Caco-2 (cell line): ENCODE measurements at places on chromosomes 6 and 20.

GRCh38 chr20:55596431-55596830 lies 408.9 kb downstream of the CBLN4 start:
- no peak for DNase-seq

- peak; percentile 80 for DNase-seq
Observed at GRCh38 chr20:1802385-1803060, 92.7 kb upstream of the SIRPA start.

DNA sequence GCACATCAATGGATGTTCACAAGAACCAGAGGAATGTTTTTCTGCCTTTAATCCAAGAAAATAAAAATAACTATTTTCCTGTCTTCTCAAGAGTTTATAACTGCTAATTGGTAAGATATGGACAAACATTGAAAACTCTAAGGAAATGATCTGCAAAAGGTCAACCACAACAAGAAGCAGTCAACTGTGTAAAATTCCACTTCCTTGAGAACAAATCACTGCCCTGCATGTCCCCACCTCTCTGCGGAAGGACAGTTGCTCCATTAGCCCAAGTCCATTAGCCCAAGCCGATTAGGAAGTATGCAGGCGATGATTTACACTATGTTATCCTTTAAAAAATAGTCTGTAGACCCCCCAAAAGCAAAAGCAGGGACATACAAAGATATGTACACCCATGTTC lies 27.6 kb downstream of the SLC22A23 start:
- no peak for DNase-seq

GRCh38 chr6:20021795-20022194 lies 184.6 kb downstream of the ID4 start:
- no peak for DNase-seq

DNA sequence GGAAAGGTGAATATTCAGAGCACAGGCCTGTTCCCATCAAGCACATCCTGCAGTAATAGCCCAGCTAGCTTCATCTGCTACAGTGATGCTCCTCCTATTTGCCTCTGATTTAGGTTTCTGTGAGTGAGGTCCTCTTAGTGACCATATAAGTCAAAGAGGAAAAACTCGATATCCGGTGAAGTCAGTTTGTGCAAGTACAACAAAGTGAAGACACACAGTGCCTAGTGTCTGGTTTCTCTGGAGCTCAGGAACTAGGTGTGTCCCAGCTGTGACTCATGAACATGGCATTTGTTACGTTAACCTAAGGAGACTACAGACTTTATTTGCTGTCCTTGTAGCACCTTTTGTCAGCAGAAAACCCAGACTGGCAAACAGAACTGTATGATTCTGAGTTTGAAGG lies 33.9 kb downstream of the EDN1 start:
- DNase-seq = peak; percentile 88

DNA sequence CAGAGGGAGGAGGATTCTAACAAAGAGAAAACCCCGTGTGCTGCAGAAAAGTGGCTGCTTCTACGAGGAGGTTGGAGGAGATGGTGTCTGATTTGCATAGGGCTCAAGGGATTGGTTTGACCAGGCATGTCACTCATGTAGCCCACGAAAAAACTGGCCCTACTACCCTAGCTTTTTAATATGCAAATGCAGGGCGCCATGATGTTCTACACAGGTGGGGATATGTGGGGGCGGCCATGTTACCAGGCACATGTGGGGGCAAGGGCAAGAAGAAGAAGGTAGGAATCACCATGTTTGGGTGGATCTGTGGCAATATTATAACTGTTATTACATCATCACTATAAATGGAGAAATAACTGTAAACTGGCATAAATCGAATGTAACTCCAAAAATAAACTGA lies 9.9 kb downstream of the KIAA1755 start:
- DNase-seq = no peak

DNA sequence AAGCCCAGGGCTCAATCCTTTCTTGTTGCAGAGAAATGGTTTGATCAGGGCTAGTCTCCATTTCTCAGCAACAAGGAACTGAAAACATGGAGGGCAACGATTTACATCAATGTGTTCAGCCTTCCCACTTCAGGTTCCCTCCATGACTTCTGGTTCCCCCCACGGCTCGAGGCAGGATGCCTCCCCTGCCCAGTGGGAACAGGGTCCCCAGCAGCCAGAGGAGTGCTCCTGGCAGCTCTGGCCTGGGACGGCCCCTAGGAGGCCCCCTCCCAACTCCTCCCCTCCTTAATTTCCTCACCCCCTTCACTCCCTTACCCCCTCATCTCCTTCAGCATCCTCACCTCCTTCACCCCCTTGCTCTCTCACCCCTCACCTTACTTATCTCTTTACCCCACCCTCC lies 283.8 kb downstream of the CDC5L start:
- no peak for DNase-seq

GRCh38 chr20:37759761-37760209 lies 66.0 kb downstream of the CTNNBL1 start:
- DNase-seq = no peak

DNA sequence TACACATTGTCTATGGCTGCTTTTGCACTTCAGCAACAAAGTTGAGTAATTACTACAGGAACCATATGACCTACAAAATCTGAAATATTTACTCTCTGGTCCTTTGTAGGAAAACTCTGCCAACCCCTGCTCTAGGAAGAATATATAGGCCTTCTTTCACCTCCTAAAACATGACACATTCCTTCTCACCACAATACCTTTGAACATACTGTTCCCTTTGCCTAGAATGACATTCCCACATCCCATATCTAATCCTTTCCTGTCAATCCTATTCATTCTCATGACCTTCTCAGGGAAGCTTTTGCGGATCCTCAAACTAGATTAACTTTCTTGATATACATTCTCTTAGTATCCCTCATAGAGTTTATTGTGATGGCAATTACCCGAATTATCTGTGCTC lies 18.0 kb upstream of the NCOA6 start:
- no peak for DNase-seq

DNA sequence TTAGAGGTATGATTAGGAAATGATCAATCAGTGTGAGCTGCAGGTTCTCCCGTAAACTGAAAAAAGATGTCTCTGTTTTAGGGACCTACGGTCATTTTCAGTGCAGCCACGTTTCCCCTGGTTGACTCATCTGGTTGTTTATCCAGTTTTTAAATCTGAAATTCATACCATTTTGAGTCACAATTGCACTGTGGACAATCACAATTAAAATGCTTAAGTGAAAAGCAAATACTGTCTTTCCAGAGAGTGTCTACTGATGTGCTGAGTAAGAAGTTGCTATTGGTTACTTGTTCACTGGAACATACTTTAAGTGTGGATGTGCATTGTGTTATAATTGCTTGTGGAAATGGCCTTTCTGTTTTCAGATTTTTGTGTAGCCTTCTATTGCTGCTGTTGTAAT lies 305.1 kb upstream of the SASH1 start:
- DNase-seq = no peak

GRCh38 chr6:150144294-150144868 lies 1.5 kb downstream of the PPP1R14C start:
- no peak for DNase-seq

GRCh38 chr6:19013026-19013705 lies 626.0 kb downstream of the RNF144B start:
- no peak for DNase-seq

GRCh38 chr6:4849226-4850022 lies 73.2 kb downstream of the CDYL start:
- DNase-seq = no peak

DNA sequence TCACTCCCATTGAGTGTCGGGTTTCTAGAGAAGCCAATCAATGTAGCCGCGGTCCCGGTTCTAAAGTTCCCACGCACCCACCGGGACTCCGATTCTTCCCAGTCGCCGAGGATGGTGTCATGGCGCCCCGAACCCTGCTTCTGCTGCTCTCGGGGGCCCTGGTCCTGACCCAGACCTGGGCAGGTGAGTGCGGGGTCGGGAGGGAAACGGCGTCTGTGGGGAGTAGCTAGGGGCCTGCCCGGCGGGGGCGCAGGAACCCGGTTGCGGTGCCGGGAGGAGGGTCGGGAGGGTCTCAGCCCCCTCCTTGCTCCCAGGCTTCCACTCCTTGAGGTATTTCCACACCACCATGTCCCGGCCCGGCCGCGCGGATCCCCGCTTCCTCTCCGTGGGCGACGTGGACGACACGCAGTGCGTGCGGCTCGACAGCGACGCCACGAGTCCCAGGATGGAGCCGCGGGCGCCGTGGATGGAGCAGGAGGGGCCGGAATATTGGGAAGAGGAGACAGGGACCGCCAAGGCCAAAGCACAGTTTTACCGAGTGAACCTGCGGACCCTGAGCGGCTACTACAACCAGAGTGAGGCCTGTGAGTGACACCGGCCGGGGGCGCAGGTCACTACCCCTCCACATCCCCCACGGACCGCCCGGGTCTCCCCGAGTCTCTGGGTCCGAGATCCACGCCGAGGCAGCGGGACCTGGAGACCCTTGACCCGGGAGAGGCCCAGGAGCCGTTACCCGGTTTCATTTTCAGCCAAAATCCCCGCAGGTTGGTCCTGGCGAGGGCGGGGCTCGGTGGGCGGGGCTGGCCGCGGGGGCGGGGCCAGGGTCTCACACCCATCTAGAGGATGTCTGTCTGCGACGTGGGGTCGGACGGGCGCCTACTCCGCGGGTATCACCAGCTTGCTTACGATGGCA lies 35.2 kb upstream of the HLA-G start:
- DNase-seq = peak; percentile 42

DNA sequence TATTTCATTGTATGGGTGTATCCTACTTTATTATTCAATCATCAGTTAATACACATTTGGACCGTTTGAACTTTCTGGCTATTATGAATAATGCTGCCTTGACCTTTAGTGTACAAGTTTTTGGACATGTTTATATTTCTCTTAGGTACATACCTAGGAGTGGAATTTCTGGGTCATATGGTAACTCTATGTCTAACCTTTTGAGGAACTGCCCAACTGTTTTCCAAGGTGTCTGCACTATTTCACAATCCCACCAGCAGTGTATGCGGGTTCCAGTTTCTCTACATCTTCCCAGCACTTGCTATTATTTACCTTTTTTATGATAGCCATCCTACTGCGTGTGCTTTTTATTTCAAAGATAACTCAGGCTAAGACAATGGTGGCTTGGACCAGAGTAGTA lies 14.3 kb upstream of the SLC13A3 start:
- DNase-seq = no peak

- DNase-seq = no peak
Observed at GRCh38 chr6:75788894-75789293, 39.9 kb downstream of the MYO6 start.

DNA sequence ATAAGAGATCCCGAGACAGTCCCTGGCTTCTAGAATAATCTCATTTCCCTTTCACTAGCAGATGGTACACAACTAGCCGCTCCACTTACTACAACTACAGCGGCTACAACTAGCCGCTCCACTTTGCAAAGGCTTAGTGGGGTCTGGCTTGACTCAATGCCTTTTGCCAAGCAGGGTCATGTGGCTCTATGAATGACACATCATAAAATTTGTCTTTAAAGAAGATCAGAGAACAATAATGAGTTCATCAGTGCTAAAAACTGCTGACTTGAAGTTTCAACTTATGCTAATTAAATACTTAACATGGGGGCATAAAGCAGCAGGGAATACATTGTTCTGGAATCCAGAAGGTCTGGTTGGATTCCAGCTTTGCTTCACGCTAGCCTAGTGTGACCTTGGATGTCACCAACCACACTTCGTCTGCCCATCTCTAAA lies 2.0 kb upstream of the MICAL1 start:
- DNase-seq = no peak

DNA sequence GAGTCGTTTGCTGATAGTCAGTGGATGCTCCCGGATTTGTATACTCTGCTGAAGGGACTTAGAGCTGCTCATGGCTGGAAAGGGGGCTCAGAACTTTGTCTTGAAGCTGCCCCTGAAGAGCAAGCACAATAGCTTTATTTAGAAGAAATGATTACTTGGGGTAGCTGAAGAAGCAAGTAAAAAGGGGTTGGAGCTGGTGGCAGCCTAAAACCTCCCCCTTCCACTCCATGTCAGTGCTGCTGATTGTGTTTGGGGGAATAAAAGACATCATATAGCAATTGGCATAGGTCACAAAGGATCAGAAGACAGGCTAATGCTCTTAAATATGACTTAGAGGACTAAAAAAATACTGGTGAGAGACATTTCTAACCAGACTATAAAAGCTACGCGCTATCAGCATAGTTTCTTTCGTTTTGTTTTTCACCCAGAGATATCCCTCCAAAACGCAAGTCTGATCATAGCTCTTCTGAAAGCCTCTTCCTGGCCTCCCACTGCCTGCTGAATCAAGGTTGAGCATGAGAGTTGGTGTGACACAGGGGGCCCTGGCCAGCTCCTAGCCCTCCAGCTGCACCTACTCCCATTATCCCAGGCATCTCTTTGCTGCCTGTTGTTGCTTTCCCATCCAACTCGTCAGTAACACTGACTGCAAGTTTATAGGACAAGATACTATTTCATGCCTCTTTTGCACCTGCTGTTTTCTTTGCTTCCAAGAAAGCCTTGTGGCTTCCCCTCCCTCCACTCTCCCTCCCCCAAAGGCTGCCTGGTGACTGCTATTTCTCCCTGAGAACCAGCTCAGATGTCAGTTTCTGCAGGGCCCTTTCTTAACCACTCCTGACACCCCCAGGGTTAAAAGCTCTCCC lies 33.9 kb upstream of the SGK1 start:
- DNase-seq = no peak

GRCh38 chr6:148440877-148441453 lies 98.3 kb downstream of the SASH1 start:
- DNase-seq = no peak

- DNase-seq = peak; percentile 79
Observed at GRCh38 chr20:51542033-51542570, 417 bp downstream of the NFATC2 start.

DNA sequence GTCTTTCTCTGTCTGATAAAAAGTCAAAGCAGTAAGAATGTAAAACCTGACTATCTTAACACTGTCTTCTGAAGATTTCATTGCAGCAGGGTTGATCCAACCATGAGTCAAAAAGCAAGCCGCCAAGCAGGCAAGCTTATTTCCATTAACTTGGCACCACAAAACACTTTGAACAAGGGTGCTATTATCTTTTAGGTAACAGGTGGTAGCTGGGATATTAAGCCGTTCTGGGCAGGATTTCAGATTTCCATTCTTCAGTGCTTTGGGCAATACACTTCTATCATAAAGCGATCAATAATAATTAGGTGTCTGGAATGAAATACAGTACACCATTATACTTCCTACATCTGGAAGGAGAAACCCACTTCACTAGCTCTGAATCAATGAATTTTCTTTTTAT lies 181.9 kb downstream of the TBC1D7 start:
- no peak for DNase-seq

- DNase-seq = no peak
Observed at GRCh38 chr20:48822879-48823385, 4.9 kb downstream of the PREX1 start.
